Activated CD4-positive, alpha-beta T cell treated with anti-CD3 and anti-CD28 coated beads, Interleukin-2, amount 10 ng/mL, durations not matched to agents 7 days and 5 days (primary cell): ENCODE measurements at places on chromosomes 16 and 17.

DNA sequence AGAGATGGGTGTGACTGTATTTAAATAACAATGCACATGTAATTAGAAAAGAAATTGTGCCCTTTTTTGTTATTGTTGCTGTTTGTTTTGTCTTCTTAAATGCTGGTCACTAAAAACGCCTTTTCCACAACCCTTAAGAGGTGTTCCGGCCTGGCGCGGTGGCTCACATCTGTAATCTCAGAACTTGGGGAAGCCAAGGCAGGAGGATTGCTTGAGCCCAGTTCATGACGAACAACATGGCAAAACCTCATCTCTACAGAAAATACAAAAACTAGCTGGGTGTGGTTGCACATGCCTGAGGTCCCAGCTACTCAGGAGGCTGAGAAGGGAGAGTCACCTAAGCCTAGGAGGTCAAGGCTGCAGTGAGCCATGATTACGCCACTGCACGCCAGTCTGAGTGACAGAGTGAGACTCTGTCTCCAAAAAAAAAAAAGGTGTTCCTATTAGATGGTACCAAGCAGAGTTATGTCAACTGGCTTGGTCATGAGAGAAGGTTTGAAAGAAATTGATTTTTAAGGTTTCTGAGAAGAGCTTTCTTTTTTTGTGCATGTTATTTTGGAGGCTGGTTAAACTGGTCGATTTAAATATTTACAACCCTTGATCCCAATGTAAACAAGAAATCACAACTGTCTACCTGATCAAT lies 23.5 kb upstream of the RFFL start:
- DNase-seq: no peak

DNA sequence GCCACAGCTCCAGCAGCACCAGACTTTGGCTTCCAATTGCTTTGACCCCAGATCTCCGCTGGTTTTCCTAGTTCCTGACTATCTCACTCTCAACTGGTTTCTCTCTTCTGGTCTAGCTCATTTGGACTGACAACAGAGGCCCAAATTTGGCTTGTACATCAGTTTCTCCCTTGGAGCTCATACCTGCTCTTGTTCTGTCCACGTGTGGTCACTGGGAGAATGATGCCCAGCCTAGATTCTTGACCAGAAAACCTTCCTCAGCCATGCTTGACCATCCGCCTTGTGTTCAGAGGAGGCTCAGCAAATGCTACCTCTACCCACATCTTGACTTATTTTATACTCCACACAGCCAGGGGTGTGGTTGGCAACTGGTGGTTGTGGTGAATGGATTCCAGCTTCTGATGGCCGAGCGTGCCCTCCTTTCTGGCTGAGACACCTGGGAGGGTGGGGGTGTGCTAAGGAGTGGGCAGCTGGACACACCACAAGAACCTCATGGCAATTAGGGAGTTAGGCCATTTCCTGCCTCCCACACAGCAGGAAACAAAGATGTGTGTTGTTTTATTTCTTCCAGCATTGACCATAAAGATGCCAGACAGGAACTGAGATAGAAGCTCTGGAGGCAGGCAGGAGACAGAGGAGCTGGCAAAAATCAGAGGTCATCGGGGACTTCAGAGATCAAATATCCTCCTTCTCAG lies 93.8 kb upstream of the FAM20A start:
- DNase-seq: no peak

GRCh38 chr17:48545539-48545938 lies 630 bp upstream of the HOXB2 start:
- no peak for DNase-seq

- DNase-seq: no peak
These were observed 1.3 kb downstream of the CLUH start for GRCh38 chr17:2710071-2710802.

DNA sequence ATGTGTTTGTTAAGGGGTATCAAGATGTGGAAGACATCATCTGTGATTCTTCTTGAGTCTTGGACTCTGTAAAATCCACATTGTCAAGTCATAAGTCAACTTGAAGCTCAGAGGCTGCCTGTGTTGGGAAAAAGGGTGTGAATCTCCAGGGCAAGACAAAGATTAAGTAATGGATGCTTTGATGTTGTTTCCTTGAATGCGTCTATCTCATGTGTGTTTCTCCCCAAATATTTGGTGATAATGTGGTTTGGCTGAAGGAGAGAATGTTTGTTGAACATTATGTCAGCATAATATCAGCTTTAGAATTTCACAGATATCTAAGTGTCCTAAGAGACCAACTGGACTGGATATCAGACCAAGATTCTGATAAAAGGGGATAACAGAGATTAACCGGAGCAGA lies 24.1 kb upstream of the KCNJ16 start:
- DNase-seq: no peak

DNA sequence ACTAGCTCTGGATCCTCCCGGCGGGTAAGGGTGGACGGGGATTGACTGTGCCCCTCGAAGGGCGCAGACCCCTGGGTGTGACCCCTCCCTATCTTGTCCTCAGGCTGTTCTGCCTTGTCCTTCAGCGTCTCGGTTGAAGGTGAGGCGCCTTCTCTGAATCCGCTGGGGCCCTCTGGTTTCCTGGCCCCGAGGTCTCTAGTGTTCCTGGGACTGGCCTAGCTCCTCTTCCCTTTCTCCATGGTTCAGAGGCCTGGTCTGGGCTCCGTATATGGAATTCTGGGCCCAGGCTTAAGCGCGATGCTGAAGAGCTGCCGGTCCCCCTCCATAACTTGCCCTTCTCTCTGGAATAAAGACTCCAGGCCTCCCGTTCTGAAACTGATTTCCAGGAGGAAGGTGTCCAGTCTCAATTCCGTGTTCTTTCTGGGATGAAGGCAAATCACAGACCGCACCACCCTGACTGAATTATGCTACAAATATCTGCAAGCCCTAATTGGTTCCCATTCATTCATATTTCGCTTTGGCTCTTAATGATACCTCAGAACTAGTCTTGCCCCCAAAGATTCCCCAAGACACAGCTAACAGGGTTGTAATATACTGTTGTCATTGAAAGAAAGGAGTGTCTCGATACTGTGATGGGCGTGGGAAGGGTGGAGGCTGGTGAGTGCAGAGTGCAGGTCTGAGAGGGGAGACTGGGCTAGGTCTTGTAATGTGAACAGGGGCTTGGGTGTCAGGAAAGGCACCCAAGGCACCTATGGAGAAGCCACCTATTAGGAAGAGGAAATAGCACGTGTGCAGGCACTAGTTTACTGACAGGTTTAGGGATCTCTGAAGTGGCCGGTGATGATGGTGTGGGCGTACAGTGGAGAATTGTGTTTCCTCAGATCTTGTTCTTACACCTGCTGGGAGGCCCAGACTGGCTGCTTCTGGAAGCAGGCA lies 851 bp downstream of the EDC4 start:
- DNase-seq: no peak

DNA sequence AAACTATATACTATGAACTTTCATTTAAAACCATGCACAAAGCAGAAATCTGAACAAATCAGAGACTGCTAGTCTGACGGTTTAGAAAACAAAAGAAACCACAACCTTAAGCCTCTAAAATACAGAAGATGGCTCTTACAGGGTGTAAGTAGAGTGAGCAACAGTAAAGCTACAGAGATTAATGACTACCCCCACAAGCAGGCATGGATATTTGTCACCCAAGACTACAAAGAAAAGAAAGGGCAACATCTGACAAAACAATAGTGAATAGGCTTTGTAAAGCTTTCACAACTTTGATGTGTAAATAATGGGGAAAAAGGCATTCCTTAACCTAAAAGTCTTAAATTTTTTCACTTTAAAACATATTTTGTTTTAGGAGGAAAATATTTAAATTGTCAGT lies 75.0 kb downstream of the SPAG9 start:
- no peak for DNase-seq

DNA sequence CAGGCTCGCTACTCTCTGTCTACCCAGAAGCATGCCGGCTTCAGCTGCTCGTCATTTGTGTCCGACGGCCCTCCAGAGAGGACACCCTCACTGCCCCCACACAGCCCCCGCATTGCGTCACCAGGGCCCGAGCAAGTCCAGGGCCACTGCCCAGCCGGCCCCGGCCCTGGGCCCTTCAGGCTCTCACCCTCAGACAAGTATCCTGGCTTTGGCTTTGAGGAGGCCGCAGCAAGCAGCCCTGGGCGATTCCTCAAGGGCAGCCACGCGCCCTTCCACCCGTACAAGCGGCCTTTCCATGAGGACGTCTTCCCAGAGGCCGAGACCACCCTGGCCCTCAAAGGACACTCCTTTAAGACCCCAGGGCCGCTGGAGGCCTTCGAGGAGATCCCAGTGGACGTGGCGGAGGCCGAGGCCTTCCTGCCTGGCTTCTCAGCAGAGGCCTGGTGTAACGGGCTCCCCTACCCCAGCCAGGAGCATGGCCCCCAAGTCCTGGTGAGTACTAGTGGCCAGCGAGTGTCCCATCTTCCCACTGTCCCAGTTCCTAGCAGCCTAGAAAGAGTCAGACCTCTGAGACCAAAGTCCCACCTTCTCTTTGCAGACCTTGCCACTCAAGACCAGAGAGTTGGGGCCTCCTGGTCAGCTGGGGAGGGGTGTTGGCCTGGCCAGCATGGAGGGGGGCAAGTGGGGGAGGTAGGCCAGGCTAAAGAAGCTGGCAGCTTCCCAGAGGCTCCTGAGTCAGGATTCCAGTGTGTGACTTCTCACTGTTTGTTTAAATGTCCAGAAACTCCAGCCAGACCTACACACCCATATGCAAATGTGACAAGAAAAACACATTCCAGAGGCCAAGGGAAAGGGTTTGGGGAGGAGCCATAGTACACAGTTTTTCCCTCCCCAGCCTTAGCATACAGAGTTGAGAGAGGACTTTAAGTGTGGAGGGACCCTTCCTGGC lies 18.6 kb downstream of the FOXN1 start:
- no peak for DNase-seq

DNA sequence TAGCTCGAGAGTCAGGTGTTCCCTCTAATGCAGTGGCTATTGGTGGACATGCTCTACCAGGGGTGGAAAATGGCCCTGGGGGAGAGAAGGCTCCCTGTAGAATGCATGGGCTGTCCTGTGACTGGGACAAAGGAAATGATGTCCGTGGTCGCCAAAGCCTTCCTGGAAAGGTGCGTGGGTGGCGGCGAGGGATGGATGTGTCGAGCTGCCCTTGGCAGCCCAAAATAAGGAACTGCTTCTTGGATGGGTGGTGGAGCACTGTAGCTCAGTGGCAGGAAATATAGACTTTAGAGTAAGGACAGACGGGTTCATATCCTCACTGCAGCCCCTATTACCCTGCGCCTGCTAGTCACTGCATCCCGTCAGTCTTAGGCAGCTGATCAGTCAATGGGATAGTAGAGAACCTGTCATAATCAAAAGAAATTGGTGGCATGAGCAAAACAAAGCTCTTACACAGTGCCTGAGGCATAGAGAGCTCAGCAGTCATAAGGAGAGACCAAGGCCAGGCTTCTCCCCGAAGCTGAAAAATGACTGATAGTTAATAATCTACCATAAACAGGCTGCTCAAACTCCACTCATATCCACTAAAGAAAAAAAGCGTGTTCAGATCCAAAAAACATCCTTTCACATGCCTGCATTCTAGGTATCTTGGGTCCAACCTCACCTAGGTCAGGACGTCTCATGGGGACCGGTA lies 123.5 kb upstream of the PLCG2 start:
- no peak for DNase-seq

DNA sequence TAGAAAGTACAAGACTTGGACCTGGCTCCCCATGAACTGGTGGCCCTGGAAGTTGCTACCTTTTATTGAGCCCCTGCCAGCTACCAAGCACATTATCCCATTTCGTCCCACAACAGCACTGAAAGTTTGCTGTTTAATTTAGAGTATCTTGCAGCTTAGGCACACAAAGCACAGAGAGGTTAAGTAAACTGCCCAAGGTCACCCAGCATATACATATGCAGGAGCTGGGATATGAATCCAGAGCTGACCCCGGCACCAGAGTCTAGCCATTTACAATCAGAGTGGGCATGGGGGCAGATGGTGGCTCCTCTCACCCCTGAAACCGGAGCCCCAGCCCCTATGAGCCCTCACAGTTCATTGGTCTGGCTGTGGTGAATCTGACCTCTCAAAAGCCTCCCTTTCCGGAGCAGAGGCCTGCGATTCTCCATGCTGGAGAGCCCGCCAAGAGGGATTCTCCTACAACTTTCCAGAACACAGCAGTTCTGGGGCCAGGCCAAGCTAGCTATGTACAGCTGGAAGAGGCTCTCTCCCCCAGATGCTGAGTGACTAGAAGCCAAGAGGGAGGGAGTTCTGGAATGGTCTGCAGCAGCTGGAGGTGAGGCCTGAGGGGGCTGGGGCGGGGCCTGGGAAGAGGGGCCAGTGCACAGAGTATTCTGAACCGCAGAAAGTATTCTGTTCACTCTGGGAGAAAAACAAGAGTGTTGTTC lies 58.3 kb downstream of the SREBF1 start:
- no peak for DNase-seq

- DNase-seq: no peak
These were observed 391.3 kb upstream of the CDH5 start for GRCh38 chr16:65975049-65975708.

GRCh38 chr16:75615619-75616018 lies 7.5 kb downstream of the ADAT1 start:
- no peak for DNase-seq

GRCh38 chr17:48893646-48894508 lies 1.3 kb downstream of the ATP5MC1 start:
- DNase-seq: no peak

GRCh38 chr17:15278380-15278779 lies 13.3 kb upstream of the PMP22 start:
- DNase-seq: no peak

GRCh38 chr16:72473631-72474030 lies 301.7 kb upstream of the PMFBP1 start:
- DNase-seq: no peak

- no peak for DNase-seq
These were observed 4.4 kb downstream of the NHERF2 start for GRCh38 chr16:2031081-2031577.

DNA sequence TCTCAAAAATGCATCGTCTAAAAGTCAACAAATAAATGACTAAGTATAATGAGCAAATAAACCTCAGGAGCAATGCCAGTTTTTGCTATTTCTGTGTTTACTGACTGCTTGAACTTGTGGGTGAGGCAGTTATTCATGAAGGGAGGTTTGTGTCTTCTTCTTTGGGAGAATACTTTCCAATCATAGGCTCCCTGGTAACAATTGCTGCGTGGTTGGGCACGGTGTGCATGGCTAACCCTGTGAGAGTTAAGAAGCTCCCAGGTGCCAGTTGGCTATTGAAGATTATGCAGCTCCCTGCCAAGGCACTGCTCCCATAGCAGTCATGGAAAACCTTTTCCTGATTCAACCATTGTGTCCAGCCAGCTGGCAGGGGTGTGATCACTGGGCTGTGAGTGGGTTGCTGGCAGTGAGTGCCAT lies 775.9 kb upstream of the GOT2 start:
- no peak for DNase-seq

DNA sequence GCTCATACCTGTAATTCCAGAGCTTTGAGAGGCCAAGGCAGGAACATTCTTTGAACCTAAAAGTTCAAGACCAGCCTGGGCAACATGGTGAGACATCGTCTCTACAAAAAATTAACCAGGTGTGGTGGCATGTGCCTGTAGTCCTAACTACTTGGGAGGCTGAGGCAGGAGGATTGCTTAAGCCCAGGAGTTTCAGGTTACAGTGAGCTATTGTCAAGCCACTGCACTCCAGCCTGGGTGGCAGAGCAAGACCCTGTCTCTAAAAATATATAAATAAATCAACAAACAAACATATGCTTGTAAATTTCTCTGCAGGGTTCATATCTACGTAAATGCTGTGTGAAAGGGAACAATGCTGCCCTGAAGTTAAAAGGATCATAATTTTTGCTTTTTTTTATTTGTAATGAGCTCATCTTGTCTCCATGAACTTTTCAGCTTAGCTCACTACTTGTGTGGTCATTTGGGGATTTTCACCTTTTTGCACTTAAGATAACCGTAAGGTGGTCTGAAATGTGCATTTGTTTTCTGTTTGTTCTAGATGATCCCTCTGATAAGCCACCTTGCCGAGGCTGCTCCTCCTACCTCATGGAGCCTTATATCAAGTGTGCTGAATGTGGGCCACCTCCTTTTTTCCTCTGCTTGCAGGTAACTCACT lies 16.4 kb downstream of the TADA2A start:
- no peak for DNase-seq
